Fibroblast of the aortic adventitia (primary cell): ENCODE measurements at places on chromosomes 4 and X.

- DNase-seq = no peak
Measured at GRCh38 chr4:106746451-106746850, 289.7 kb downstream of the DKK2 start.

DNA sequence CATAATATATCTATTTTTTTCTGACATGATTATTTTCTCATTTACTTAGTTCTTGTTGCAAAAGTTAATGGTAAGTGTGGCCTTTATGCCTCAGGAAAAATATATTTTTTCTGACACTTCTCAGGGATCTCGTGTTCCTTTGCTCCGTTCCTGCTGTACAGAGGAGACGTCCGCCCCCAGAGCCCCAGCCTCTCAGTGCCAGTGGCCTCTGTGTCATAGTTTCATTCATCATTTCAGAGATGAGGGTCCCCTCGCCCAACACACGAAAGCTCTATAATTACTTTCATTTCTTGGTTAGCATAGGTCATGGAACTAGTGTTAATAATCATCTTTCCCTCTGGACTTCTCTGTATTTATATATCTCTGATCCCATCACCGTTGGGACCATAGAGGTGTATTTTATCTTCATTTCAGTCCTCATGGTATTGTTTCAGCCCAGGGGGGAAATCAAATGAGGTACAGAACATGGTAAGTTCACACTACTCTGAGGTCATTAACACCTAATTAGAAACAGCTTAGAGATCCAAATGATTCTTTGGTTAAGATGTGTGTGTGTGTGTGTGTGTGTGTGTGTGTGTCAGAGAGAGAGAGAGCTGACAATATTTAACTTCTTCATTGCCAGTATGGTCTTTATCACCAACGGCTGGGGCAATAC, 631.1 kb upstream of the TENM3 start:
- no peak for DNase-seq

DNA sequence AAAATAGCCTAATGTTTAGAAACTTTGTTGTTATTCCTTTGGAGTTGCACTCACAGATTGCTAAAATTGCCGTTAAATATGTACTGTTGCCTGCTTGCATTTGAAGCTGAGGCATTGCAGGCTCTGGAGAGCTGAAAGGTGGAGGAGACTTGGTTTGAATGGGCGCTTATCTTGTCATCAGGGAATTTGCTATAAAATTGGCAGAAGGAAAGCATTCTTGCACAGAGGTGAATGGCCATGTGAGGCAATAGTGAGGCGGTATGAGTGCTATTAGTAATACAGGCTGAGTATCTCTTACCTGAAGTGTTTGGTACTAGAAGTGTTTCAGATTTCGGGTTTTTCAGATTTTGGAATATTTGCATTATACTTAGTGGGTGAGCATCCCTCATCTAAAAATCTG, 41.3 kb downstream of the TRAPPC11 start:
- no peak for DNase-seq

DNA sequence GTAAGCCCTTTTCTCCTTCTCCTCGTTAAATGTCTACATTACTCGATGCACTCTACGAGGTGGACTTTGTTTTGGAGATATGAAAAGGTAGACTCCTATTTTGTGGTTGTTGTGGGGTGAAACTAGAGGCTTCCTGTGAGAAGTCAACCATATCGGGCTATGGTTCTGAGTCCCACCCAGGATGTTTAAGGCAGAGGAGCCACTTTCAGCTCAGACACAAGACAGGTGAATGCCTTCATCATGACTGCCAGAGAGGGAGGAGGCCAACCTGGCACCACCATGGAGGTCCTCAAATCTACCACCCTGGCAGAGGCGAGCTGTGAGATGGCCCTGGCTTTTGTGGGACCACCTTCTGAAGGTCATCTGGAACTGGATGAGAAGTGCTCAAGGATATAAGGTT, 154.4 kb upstream of the KLF3 start:
- no peak for DNase-seq

GRCh38 chrX:19889582-19890342, 2.4 kb upstream of the SH3KBP1 start:
- DNase-seq = peak; percentile 73

DNA sequence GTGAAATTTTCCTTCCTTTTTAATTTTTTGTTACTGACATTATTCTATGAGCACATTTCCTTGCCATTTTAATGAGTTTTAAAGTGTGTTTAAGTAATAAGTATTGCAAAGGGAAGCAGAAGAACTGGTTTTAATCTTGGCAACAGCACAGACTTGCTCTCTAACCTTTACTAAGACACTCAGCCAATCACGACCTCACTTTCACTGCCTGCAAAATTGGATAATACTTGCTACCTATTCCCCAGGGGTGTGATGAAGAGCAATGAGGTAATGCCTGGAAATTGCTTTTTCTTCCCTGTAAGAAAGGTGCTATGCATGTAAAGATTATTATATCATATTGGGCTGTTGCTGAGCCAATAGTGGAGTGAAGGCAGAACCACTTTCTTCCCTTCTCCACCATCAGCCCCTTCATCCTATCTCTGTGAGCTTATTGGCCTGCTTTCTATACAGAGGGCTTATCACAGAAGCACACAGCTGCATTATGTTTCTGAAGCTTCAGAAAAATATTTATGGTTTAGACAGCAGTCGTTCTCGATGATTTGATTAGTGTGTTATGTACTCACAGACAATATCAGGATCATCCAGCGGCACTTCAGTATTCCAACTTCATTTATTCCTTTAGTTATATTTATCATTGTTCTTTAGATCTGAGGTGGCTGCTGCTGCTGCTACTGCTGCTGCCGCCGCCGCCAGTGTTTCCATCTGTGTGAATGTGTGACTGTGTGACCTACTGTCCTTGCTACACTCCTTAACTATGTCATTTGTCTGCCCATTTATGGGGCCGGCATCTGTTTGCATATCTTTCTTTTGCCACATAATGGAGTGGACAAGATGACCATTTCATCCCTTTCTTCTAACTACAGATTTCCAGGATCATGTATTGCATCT, 255.1 kb downstream of the C4orf33 start:
- DNase-seq = no peak

DNA sequence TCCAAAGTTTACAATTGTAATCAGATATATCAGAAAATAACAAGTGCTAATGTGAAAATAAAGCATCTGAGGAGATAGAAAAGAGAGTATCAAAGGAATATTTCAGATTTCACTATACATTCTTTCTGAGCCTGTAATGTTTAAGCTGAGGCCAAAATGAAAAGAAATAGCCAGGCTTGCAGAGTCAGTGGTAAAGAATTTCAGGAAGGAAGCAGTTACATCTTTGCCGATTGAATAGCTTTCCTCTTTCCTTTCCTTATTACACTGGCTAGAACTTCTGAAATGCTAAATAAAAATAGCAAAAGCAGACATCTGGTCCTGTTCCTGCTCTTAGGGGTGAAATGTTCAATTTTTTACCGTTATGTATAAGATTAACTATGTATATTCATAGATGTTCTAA, 1441.6 kb upstream of the PCDH7 start:
- peak; percentile 41 for DNase-seq

DNA sequence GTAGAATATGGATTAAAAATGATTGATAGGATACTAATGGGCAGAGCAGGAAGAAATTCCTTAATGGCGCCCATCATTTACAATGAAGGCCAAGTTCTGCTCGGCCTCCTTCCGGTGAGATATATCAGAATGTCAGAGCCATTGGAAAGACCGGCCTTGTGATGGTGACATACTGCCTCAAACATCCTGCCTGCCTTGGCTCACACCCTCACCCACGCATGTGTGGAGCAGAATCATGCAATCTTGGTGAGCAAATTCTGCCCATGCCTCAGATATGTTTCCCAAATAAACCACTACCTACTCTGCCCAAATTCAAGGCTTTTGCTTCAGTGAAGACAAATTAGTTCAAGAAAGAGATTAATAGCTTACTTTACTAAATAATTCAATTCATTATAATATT, 163.3 kb downstream of the MID1 start:
- DNase-seq = peak; percentile 47

GRCh38 chr4:6687947-6688878, 5.5 kb upstream of the S100P start:
- no peak for DNase-seq

GRCh38 chr4:26503844-26504243, 13.6 kb upstream of the CCKAR start:
- no peak for DNase-seq

GRCh38 chrX:46737462-46737861, 21.5 kb downstream of the SLC9A7 start:
- DNase-seq = peak; percentile 85

DNA sequence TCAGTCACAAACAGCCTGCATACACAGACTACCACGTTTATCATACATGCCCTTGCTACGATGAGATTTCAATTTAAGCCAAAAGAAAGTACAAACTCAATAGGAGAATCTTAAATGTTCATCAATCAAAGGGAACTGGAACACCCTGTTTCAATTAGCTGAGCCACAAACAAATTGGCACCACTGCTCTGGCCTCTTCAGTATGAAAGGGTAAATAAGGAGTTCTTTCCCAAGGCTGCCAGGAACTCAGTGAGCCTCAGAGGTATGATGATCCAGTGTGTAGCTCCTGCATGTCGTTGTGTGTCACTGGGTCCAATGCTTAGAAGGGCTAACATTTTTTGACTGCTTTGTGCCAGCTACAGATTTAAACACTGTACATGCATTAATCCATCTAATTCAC, 5.4 kb downstream of the RNF150 start:
- no peak for DNase-seq

DNA sequence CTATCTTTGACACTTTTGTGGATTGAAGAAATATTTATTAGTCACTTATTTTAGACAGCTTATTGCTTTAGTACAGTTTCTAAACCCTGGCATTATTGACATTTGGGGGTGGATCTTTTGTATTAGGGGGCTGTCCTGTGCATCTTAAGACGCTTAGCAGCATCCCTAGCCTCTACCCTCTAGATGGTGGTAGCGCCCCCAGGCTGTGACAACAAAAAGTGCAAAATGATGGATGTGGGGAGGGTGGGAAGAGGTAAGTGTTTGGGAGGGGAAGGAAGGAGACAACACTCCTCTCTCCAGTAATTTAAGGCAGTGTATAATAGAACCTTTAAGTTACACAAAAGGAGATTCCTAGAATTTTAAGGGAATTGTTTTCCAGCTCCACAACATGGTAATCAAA, 1210.6 kb downstream of the C4orf33 start:
- DNase-seq = no peak

- DNase-seq = peak; percentile 66
Measured at GRCh38 chr4:78517050-78517652, 34.4 kb upstream of the ANXA3 start.

GRCh38 chr4:87109121-87109520, 111.3 kb downstream of the KLHL8 start:
- no peak for DNase-seq

GRCh38 chr4:39987485-39987884, 9.8 kb upstream of the PDS5A start:
- no peak for DNase-seq

GRCh38 chrX:134660627-134661026, 2.4 kb upstream of the PLAC1 start:
- DNase-seq = no peak

GRCh38 chrX:150958177-150958576, 25.0 kb upstream of the HMGB3 start:
- no peak for DNase-seq

GRCh38 chrX:6432226-6432625, 102.7 kb downstream of the VCX3A start:
- DNase-seq = no peak

DNA sequence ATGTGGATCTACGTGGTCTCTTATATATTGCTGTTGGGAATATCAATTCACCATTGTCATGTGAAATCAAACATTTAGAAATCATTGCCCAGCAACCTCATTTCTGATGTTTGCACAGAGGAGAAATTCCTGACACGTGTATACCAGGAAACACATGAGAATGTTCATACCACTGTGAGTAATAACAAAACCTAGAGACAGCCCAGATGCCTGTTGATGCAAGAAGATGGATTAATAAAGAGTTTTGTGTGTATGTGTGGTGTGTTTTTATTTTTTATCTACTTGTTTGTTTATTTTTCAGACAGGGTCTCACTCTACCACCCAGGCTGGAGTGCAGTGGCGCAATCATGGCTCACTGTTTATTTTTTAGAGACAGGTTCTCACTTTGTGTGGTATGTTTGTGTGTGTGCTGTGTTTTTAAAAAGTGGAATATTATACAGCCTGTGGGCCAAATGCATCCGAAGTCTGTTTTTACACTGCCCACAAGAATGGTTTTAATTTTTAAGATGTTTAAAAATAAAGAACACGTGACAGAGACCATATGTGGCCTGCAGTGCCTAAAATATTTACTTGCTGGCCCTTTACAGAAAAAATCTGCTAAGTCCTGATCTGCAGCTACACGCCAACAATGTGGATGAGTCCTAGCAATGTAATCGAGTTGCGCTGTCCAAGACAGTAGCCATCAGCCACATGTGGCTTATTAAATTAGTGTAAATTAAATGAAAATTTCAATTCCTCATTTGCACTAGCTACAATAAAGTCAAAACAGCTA, 39.2 kb downstream of the TXLNG start:
- peak; percentile 49 for DNase-seq

- DNase-seq = no peak
Measured at GRCh38 chr4:72275381-72275780, 243.6 kb downstream of the NPFFR2 start.

- DNase-seq = no peak
Measured at GRCh38 chr4:108766058-108766457, 3.2 kb upstream of the ETNPPL start.

DNA sequence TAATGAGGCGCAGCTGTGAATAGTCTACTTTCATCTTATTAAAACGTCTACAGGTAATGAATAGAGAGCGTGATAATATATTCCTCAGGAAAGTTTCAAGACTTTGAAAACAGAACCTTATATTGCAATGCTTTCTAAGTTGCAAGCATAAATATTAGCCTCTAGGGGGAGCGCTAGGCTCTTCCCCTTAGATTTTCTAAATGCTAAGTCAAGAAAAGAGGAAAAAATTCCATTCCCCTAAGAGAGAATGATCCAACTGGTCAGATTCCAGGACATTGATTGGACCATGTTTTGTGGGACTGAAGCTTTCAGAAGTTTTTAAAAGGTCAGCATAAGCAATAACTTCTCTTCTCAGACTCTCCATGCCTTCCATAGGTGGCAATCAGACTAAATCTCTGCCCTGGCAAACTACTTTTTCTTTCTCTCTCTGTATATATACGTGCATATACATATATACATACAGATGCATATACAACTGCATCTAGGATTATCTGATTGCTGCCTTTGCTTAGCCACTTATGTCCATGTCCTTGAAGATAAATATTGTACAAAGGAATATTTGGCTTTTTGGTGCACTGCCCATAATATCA, 492.9 kb downstream of the INPP4B start:
- DNase-seq = peak; percentile 92
